ENCODE measurements at places on chromosomes 16 and 17. TPM values are rescaled to one million over a fixed set of nuclear protein-coding genes. Genes with fewer than 3 reads are reported as not detected.

The TBC1D3C gene
- total RNA-seq: not detected

The TTLL6 gene
- not detected for total RNA-seq

The HBM gene
- total RNA-seq: not detected

The HSF5 gene
- under 0.01 TPM for total RNA-seq

The CACNA1H gene
- total RNA-seq: under 0.01 TPM

The UTS2R gene
- total RNA-seq: not detected

The ZSCAN10 gene
- not detected for total RNA-seq

The SLC6A2 gene
- total RNA-seq: not detected

The PRAC2 gene
- total RNA-seq: not detected

The CCL14 gene
- not detected for total RNA-seq

The PRDM7 gene
- total RNA-seq: not detected

The KRTAP4-9 gene
- total RNA-seq: not detected

The DLX3 gene
- not detected for total RNA-seq

The TRIM72 gene
- not detected for total RNA-seq

The KRT13 gene
- not detected for total RNA-seq

The TBC1D3I gene
- 0.73 TPM for total RNA-seq

The HEXIM2 gene
- total RNA-seq: 7.3 TPM

The ST6GALNAC2 gene
- total RNA-seq: 0.65 TPM

The FBXW10 gene
- total RNA-seq: 0.24 TPM

The PPP1R1B gene
- not detected for total RNA-seq

The ARHGAP27 gene
- 3.7 TPM for total RNA-seq

The CD300LB gene
- not detected for total RNA-seq

The ODAD4 gene
- 0.97 TPM for total RNA-seq

The HSD17B1 gene
- 0.81 TPM for total RNA-seq

The ADAM11 gene
- 1.3 TPM for total RNA-seq

The ZFP3 gene
- 2.7 TPM for total RNA-seq

The SCNN1G gene
- not detected for total RNA-seq

The HSBP1 gene
- total RNA-seq: 14.9 TPM

The KRT32 gene
- not detected for total RNA-seq

The TNFRSF17 gene
- total RNA-seq: not detected

The SLC47A2 gene
- 0.36 TPM for total RNA-seq

The TBC1D3K gene
- total RNA-seq: not detected

The LITAFD gene
- total RNA-seq: not detected

The SLFN14 gene
- not detected for total RNA-seq

The TMEM235 gene
- total RNA-seq: not detected

The SOX8 gene
- total RNA-seq: under 0.01 TPM

The NT5M gene
- 2.3 TPM for total RNA-seq

The ABCC11 gene
- under 0.01 TPM for total RNA-seq

The CRHR1 gene
- not detected for total RNA-seq

The CA4 gene
- total RNA-seq: not detected

The TRIM16 gene
- total RNA-seq: 87.1 TPM

The RNF112 gene
- total RNA-seq: 9.1 TPM

The LRRC36 gene
- not detected for total RNA-seq

The SLFN11 gene
- 43.2 TPM for total RNA-seq

Data from hair follicle dermal papilla cell (primary cell).